ENCODE measurements at places on chromosomes 16 and 17.

GRCh38 chr17:72639711-72640110 lies 452.8 kb downstream of the SLC39A11 start:
- no peak for DNase-seq

GRCh38 chr17:32563583-32563982 lies 76.8 kb downstream of the CDK5R1 start:
- no peak for DNase-seq

GRCh38 chr17:50536683-50537646 lies 4.4 kb downstream of the EPN3 start:
- DNase-seq: no peak

- DNase-seq: no peak
Measured at GRCh38 chr16:66911112-66911511, 7.6 kb downstream of the CDH16 start.

DNA sequence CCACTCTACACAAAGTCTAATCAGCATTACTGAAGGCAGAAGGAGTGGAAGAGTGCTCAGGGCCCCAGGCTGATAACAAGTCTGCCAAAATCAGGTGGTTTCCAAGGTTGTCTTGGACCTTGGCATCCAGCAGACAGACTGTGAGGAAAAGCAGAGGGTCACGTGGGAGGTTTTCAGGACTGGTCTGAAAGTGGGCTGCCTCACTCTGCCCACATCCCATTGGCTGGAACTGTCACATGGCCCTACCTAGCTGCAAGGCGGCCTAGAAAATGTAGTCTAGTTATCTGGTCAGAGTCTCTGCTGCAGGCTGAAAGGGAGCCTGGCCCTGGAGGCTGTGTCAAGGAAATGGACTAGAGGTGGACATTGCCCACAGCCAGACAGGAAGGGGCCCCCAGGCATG lies 310.7 kb upstream of the ASIC2 start:
- DNase-seq: no peak

- no peak for DNase-seq
Measured at GRCh38 chr16:11805556-11805955, 8.5 kb upstream of the ZC3H7A start.

DNA sequence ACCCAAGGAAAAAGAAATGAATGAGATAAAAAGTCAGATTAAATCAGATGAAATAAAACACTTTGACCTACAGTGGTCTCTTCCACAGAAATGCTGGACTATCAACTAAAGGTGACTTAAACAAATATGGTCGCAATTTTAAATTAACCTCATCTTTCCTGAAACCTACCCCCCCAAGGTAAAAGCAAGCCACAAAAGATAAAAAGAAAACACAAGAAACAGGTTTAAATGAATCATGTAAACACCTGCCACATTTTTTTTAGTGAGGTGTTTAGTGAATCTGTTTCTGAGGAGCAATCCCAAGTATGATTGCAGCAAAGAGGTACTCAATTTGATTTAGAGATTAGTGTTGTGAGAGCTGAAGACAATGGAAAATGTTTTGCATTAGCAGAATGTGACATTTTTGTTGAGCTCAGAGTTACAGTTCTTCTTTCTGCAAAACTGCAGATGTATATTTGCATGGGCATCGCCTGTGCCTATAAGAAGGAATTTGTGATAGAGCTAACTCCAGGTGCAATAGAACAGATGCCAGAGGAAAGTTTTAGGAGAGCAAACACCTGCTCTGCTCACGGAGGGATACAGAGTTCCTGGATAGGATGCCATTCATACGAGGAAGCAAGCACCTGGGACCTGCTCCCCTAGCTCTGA lies 3.4 kb upstream of the MMD start:
- DNase-seq: no peak

Data from lung microvascular endothelial cell (primary cell).